ENCODE measurements at places on chromosomes 11 and 22.
A peak's percentile ranks its signal among the peaks of the same experiment; 100 is the strongest.

DNA sequence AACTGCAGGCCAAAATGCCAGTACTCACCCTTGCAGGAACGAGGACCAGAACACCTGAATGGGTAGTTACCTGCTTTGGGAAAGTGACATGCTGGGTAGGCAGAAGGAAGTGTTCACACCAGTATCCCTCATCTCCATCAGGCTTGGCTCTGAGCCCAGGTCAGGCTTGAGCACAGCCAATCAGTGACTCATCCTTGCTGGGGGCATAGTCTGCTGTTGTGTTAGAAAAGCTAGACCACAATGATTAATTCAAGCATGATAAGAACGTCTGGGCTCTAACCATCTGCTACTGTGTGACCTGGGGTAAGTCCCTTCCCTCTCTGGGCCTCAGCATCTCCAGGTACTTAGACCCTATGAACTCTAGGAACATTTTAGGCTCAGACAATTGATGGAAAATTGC is 450.4 kb downstream of the MIAT start:
- DNase-seq = no peak

- no peak for DNase-seq
These were observed 9.7 kb upstream of the SIK3 start for GRCh38 chr11:117107701-117108590.

DNA sequence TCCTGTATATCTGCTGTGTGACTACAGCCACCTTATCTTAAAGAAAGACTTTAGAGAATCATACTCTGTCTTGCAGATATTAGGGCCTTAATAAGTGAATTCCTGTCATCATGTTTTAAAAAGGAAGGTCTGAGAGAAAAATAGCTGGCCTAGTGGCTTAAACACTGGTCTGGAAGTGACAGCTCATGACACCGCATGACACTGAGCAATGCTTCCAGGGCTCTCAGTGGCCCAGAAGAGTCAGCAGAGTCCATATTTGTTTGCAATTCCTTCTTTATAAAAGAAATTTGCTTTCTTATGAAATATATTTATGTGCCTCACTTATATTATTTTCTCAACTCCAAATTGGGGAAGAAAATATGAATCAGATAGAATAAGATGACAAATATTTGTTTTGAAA is 33.0 kb downstream of the MMP20 start:
- no peak for DNase-seq

DNA sequence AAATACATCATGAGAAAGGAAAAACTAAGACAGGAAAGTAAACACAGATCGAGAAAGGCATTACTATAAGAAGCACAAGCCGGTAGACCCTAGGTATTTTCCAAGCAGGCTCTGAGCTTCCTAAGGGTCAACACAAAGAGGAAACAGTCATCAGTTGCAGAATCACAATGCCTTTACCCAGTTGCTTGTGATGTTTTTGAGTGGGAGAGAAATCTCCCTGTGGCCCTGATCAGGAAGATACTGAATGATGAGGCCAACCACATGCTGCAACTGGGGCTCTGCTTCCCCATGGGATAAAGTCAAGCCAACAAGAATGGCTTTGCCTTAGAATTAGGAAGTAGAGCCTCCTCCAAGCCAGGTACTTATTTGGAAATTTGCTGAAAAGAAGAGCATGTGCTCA is 132.6 kb downstream of the MICAL2 start:
- DNase-seq = no peak

- DNase-seq = no peak
These were observed 21.6 kb upstream of the BID start for GRCh38 chr22:17795661-17796548.

DNA sequence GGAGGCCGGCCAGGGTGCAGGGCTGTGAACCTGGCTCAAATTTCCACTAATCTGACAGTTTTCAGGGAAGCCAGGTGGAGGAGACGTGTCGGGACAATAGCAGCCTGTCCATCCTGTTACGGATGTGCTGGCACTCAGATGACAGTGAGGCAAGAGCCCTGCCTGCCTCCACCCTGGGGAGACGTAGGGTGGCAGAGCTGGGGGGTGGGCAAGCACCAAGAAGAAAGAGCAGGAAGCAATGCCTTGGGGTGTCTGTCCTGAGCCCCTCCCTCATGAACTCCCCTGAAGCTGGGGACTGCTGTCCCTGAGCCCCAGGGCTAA is 10.0 kb upstream of the TRIM29 start:
- peak; percentile 1 for DNase-seq

- DNase-seq = no peak
These were observed 1.4 kb downstream of the HPS4 start for GRCh38 chr22:26482161-26482560.

DNA sequence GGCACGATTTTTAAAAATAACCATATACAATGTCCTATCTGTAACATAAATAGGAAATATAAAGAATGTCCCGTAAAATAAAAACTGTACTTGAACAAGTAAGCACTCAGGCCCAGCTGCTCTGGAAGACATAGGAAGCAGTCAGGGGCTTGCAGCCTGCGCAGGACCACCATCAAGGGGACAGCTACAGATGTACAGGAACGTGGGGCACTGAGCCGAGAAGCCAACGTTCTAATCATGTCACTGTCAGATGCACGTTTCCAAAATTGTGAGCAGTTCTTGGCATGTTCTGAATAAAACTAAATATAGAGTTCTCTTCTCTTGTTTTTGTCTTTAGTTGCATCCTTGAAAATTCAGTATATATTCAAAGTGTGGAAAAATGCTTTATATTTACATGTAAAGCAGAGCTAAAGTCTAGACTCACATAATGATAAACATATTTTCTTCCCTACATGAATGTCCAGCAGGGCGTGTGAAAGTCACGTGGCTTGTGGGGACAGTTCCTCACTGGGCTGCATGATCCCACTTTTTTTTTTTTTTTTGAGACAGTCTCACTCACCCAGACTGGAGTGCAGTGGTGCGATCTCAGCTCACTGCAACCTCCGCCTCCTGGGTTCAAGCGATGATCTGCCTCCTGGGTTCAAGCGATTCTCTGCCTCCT is 28.4 kb upstream of the TSPAN18 start:
- no peak for DNase-seq

DNA sequence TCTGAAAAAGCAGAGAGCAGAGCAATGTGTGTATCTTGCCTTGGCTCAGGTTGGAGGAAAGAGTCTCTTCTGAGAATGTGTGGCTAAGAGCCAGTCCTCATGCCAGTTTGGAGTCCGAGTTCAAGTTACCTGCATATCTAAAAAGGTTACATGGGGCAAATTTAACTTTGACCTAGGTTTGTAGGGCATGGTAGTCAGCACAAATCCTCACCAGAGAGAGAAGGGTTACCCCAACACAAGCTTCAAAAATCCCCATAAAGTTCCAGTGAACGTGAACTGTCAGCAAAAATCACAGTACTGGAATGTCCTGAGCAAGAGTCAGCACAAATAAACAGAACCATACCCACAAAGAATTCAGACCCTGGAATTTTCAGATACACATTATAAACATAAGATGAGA is 13.8 kb downstream of the SDHD start:
- DNase-seq = no peak

- no peak for DNase-seq
These were observed 121.2 kb downstream of the C11orf58 start for GRCh38 chr11:16859651-16860050.

DNA sequence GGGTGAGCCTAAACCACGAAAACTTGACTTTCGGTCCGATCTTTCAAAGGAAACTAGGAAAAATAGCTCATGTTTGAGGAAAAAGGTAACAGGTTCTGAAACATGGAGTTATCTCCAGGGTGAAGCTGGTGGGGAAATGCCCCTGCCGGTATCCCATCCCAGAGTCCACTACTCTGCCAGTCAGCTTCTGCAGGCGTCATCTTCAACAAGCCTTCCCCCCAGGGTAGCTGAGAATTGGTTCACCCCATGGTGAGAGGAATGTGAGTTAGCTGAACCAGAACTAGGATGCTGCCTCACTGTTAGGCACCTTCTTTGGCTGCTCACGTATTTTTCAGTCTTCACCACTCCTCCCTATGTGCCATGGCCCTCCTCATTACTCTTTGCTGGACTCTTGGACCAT is 1.1 kb downstream of the GVQW3 start:
- peak; percentile 14 for DNase-seq

GRCh38 chr22:48807155-48807554 is 1020.5 kb downstream of the BRD1 start:
- DNase-seq = no peak

GRCh38 chr22:36367479-36367878 is 20.3 kb downstream of the MYH9 start:
- no peak for DNase-seq

- no peak for DNase-seq
These were observed 1013.9 kb upstream of the CCDC90B start for GRCh38 chr11:84300092-84300491.

DNA sequence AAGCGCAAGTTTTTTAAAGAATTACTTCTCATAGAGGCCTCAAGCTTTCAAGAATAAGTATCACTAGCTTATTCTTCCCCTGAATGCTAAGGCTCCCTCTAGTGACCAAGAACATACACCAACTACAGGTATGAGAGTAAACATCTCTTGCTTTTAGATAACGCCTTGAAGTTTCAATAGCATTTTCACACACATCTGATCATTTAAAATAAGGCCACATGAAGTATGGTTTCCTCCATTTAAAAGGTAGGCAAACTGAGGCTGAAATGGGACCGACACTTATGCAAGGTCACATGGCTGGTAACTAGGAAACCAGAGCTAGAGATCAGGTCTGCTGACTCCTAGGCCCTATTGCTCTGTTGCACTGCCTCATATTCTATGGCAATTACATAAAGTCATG is 66.5 kb downstream of the CCDC34 start:
- no peak for DNase-seq

- DNase-seq = no peak
These were observed 27.5 kb upstream of the P4HA3 start for GRCh38 chr11:74338963-74339362.

DNA sequence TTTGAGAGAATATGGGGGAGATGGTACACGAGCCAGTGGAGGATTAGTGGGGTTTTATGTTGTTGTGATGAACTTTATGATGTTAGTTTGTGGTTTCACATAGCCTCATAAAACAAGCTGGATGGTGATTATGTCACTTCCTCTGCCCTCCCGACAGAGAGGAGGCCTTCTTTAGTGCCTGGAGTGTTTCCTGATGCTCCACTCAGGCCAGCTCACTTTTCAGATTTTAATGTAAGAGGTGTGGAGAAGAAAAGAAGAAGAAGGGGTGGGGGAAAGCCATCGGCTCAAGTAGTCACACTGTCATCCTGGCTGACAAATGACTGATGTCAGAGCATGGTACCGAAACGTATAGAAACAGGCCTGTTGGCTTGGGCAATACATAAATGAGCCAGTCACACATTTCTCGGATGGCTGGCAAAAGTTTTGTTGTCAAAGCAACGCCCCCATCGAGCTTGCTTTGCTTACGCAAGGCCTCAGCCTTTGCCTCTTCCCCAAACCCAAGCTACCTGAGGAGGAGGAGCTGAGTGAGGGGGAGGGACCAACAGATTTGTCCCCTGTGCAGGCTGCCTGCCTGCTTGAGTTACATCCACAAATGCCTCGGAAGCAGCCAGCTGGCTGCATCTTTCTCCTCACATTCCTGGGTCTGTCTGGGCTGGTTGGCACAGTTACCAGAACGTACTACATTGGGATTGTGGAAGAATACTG is at the start of gene HEPHL1:
TSS of gene HEPHL1 (plus strand) at position 578 of the 705 bp plus-strand sequence. CDS start at position 593, 15 bp downstream.
- no peak for DNase-seq

DNA sequence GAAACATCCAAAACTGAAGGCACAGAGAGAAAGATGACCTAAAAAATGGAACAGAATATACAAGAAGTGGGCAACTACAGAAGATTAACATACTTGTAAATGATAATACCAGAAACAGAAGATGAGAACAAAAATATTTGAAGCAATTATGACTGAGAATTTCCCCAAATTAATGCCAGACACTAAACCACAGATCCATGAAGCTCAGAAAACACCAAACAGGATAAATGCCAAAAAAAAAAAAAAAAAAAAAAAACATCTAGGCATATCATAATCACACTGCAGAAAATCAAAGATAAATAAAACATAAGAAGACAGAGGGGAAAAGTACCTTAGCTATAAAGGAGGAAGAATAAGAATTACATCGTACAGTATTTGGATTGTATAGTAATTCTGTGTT is 65.3 kb downstream of the JAM3 start:
- DNase-seq = no peak

- no peak for DNase-seq
These were observed 1008.0 kb downstream of the FAM181B start for GRCh38 chr11:81725701-81726100.

GRCh38 chr11:86688398-86689179 is 16.2 kb upstream of the ME3 start:
- no peak for DNase-seq

DNA sequence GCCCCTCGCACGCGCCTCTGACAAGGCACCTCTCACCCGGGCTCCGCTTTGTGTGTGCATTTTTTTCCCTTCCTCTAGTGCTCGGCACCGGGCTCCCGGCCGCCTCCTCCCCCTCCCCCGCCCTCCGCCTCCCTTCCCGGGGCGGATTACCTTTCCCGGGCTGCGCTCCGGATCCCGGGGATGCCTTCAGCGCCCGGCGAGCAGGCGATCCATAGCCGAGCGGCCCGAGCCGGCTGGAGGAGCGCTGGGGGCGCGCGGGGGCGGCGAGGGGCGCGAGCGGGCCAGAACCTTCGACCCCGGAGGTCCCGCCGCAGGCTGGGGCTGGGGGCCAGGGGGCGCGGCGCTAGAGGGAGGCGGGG is 282 bp downstream of the MPPED2 start:
- DNase-seq = no peak

DNA sequence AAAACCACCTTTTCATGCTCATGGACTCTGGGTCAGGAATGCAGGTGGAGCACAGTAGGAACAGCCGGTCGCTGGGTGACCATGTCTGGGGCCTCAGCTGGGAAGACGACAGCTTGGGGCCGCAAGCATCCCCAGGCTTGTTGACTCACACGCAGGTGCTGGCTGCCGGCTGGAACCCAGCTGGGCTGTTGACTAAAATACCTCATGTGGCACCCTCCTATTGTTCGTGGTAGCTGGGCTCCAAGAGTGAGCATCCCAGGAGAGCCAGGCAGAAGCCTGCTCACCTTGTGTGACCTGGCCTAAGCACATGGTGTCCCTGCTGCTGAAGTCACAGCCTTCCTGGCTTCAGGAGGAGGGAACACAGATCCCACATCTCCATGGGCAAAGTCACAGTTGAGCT is 9.4 kb downstream of the DPP3 start:
- no peak for DNase-seq

DNA sequence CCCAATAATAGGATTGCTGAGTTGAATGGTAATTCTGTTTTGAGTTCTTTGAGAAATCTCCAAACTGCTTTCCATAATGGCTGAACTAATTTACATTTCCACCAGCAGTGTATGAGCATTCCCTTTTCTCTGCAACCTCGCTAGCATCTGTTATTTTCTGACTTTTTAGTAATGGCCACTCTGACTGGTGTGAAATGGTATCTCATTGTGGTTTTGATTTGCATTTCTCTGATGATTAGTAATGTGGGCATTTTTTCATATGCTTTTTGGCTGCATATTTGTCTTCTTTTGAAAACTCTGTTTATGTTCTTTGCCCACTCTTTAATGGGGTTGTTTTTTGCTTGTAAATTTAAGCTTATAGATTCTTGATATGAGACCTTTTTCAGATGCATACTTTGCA is 97.4 kb downstream of the FDX1 start:
- no peak for DNase-seq

- no peak for DNase-seq
These were observed 25.4 kb downstream of the MMP20 start for GRCh38 chr11:102599642-102600261.

- no peak for DNase-seq
These were observed 75.3 kb downstream of the APIP start for GRCh38 chr11:34840736-34841386.
